ENCODE measurements at places on chromosomes 13 and 19.

GRCh38 chr19:35053667-35054293, 12.3 kb downstream of the HPN start:
- no peak for DNase-seq

GRCh38 chr19:7916955-7917266, 2.3 kb downstream of the TGFBR3L start:
- DNase-seq: no peak

DNA sequence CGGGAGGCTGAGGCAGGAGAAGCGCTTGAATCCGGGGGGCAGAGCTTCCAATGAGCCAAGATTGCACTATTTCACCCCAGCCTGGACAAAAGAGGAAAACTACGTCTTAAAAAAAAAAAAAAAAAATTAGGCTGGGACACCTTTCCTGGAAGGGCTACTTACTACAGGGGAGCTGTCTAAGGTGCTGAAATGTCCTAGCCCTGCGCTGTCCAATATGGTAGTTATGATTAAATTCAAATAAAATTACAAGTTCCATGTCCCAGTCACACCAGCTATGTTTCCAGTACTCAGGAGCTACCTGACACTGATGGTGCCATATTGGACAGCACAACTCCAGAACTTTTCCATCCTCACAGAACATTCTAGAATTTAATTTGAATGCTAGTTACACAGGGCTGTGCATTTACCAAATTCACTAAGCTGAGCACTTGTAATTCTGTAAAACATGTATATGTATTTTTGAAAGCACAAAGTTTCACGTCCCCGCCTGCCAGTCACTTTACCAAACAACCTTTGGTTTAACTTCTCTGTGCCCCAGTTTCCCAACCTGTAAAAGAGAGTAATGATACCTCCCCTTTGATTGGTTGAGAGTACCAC, 9.2 kb upstream of the ZSCAN22 start:
- DNase-seq: peak; percentile 10

- DNase-seq: no peak
Measured at GRCh38 chr19:1382250-1382649, 1.5 kb upstream of the NDUFS7 start.

DNA sequence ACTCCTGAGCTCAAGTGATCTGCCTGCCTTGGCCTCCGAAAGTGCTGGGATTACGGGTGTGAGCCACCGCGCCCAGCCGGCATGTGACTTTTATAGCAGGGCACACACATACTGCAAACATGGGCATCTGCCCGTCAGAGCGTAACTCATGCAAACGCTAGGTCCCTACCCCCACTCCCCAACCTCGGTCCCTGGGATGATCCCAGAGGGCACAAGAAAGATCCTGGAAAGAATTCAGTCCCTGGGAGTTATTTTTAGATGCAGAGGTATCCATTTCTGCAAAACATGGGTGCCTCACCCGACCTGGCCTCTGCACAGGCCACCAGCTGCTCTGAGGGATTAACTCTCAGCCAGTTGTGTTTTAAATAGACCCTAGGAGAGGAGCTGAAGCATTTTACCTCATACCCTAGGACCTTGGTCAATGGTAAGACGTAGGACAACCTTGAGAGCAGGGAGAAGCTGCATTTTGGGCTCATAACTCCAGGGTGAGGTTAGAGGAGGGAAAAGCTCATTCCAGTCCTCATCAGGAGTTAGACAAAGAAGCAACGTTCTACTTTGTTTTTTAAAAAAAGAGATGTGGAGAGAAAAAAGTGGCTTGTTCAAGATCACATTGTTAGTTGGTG, 10.8 kb downstream of the TMEM38A start:
- no peak for DNase-seq

DNA sequence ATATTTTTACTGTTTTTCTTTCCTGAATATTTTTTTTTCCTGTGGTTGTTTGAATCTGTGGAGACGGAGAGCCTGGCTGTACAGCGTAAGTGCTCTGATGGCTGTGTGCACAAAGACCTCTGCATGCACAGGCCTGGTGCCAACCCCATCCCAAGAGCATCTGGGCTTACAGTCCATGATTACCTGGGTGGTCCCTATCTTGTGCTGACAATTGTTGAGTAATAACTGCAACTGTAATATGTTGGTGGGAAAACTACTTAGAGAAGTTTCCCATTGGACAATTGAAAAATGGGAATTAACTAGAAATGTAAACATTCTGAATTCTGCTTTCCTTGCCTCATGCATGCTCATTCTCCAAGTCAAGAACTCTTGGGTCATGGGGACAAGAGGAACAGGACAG, 268.7 kb downstream of the SHISA2 start:
- DNase-seq: no peak
